ENCODE measurements at places on chromosomes 16 and 17.

- DNase-seq, result peak; percentile 86
Observed at GRCh38 chr16:75304521-75305363, 53.3 kb upstream of the BCAR1 start.

- peak; percentile 75 for DNase-seq
Observed at GRCh38 chr17:46770818-46771560, 47.5 kb downstream of the WNT3 start.

GRCh38 chr16:4426722-4427372 lies 1.2 kb downstream of the DNAJA3 start:
- DNase-seq, result no peak

- DNase-seq, result peak; percentile 26
Observed at GRCh38 chr16:29883987-29884386, 15.4 kb downstream of the SEZ6L2 start.

- DNase-seq, result no peak
Observed at GRCh38 chr16:22659933-22660332, 149.2 kb downstream of the NPIPB5 start.

GRCh38 chr17:34235389-34236028 lies 19.6 kb upstream of the CCL2 start:
- no peak for DNase-seq

GRCh38 chr17:47301161-47301560 lies 22.6 kb upstream of the EFCAB13 start:
- no peak for DNase-seq

GRCh38 chr17:43540821-43541674 lies 5.1 kb downstream of the ETV4 start:
- DNase-seq, result no peak

- DNase-seq, result peak; percentile 97
Observed at GRCh38 chr17:64357191-64357981, 33.3 kb downstream of the PECAM1 start.

DNA sequence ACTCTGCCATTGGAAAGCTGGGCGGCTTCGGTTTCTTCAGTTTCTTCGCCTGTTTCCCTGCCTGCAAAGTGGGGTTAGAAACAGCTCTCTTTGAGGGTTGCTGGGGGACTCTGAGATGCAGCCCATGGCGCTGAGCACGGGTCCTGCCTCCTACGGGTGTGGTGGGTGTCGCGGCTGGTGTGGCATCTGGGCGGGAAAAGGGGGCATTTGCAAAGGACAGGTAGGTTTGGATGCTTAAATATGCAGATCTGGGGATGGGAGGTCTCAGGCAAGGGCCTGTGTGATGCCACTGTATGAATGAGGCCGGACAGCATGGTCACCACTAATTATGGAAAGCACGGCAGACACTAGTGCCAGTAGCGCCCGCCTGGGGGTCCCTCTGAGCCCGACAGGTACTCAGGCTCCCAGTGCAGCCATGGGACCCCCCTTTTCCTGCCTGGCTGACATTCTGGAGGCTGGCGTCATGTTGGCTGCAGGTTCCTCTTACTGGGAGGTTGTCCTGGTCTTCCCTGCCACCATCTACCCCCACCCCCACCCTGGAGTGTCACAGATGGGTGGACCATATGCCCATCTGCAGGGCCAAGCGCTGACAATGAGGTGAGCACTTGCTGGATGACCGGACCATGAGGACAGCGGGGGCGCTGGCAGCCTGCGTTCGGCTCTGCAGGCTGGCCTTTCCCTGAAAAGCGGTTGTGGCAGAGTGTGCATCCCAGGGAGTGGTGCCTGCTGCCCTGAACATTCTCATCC lies 237.7 kb downstream of the SEC14L1 start:
- no peak for DNase-seq
